ENCODE measurements at places on chromosomes 4 and X.

DNA sequence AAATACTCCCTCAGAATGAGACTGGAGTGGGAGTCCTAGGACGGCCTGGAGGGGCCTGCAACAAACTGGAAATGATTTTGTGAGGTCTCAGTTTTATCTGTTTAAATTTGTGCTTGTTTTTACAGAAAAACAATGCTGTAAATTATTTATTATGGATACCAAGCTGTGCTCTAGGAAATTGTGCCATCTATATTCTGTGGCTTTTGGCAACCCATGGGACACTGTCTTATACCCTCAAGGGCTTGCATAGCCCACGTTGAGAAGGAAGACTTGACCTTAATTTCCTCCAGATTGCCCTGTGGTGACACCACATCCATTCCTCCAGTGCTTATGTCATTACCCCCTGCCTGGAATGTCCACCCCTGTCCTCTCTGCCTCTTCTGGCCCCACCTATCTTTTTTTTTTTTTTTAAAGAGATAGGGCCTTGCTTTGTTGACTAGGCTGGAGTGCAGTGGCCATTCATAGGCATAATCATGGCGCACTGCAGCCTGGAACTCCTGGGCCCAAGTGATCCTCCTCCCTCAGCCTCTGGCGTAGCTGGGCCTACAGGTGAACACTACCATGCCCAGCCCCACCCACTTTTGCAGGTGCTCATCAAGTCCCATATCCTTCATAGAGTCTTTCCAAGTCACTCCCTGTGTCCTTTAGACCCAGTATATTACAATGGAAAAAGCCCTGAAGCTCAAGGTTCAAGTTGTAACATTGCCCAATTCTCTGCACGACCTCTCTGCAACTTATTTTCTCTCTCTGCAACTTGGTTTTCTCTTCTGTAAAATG lies 77.4 kb downstream of the HPRT1 start:
- no peak for DNase-seq

GRCh38 chrX:20265221-20265725 lies 1.4 kb downstream of the RPS6KA3 start:
- peak; percentile 57 for DNase-seq

- DNase-seq, result no peak
Measured at GRCh38 chr4:39169426-39169825, 12.9 kb upstream of the WDR19 start.

DNA sequence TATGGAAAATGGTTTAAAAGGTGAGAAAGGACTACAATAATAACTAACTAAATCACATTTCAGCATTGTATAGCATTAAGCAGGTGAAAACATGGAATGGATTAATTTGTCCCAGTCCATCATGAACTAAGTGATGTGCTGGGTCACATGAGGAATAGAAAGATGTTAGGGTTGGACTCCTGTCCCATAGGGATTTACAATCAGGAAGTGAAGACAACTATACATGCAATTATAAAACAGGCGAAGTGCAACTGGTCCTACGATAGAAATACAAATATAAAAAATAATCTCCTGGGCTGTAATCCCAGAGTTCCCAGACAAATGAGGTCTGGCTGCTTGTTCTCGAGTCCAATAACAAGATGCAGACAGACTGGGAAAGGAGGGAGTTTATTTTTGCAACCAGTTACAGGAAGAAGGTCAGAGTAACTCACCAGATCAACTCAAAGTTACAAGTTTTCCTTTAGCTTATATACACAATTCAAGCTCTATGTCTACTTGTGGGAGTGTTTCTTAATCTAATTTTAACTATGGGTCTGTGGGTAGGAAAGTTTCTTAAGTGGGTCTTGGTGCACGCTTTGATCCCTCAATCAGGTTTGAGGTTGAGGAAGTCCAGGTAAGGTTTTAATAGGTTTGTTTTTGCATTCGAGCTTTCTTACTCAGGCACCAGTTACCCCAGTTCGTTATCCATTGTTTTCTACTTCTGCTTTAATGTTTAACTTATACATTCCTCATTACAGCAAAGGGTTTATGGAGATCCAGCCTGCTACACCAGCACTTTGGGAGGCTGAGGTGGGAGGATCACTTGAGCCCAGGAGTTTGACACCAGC lies 50.1 kb downstream of the IGFBP7 start:
- no peak for DNase-seq

GRCh38 chr4:73703320-73703719 lies 37.0 kb upstream of the CXCL8 start:
- no peak for DNase-seq

GRCh38 chr4:189988877-189989431 lies 38.1 kb downstream of the FRG2 start:
- DNase-seq, result peak; percentile 31

GRCh38 chrX:110287605-110288004 lies 30.3 kb downstream of the AMMECR1 start:
- DNase-seq, result no peak

GRCh38 chr4:154137320-154137905 lies 348.5 kb upstream of the SFRP2 start:
- DNase-seq, result no peak

- DNase-seq, result peak; percentile 63
Measured at GRCh38 chr4:139735381-139736273, 70.0 kb downstream of the MGST2 start.

Measured in GM20000 (cell line).